Osteoblast (primary cell): ENCODE measurements at places on chromosomes 13 and 19. TPM values are rescaled to one million over a fixed set of nuclear protein-coding genes. Genes with fewer than 3 reads are reported as not detected.

PRRG2 gene
- total RNA-seq: under 0.01 and 0.29 TPM in 2 replicates

GAPDHS gene
- not detected in 2 replicates for total RNA-seq

ADGRE3 gene
- not detected in 2 replicates for total RNA-seq

CERS1 gene
- total RNA-seq: 0.29 and 0.36 TPM in 2 replicates

KCNN4 gene
- total RNA-seq: 6.5 and 7.2 TPM in 2 replicates

CCDC70 gene
- total RNA-seq: not detected in 2 replicates

EDNRB gene
- total RNA-seq: under 0.01 and 0.29 TPM in 2 replicates

WDR88 gene
- not detected in 2 replicates for total RNA-seq

NUCB1 gene
- 242 and 300 TPM in 2 replicates for total RNA-seq

ERCC5 gene
- 99.2 and 103 TPM in 2 replicates for total RNA-seq

RFXANK gene
- total RNA-seq: 37.4 and 47.4 TPM in 2 replicates

EVI5L gene
- 24.8 and 26.1 TPM in 2 replicates for total RNA-seq

DACH1 gene
- total RNA-seq: not detected in 2 replicates

PALM3 gene
- total RNA-seq: not detected in 2 replicates

SAE1 gene
- total RNA-seq: 99.9 and 105 TPM in 2 replicates

OVOL3 gene
- not detected in 2 replicates for total RNA-seq

CD37 gene
- total RNA-seq: 0.36 TPM in 1 of 2 replicates, not detected in the other

ITGBL1 gene
- 360 and 398 TPM in 2 replicates for total RNA-seq

ZNF682 gene
- total RNA-seq: 2.2 and 5.9 TPM in 2 replicates

EFNA2 gene
- total RNA-seq: not detected in 2 replicates

WDR62 gene
- 1.4 and 1.8 TPM in 2 replicates for total RNA-seq

DIRAS1 gene
- 12.4 and 14.8 TPM in 2 replicates for total RNA-seq

DCT gene
- under 0.01 and 0.29 TPM in 2 replicates for total RNA-seq

ZIC2 gene
- not detected in 2 replicates for total RNA-seq

MTMR6 gene
- 25.0 and 25.3 TPM in 2 replicates for total RNA-seq

RRAS gene
- 23.9 and 31.8 TPM in 2 replicates for total RNA-seq
